ENCODE measurements at places on chromosomes 5 and 9.

- no peak for DNase-seq
Measured at GRCh38 chr5:177195307-177195952, 61.9 kb downstream of the NSD1 start.

DNA sequence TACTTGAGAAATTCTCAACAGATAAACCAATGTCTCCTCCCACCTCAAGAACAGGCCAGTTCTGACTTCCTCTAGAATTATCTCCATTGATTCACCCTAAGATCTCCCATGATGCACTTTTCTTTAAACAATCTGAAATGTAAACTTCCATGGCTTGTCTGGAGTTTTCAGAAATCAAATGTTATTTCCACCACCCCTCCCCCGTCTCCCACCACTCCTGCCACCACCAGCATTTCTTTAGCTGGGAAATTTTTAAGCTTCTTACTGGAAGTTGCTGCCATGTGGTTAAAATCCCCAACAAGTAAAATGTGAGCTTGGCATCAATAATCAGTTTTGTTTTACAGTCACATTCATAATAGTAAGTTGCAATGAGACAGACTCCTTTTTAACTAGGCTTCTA, 32.8 kb upstream of the BASP1 start:
- DNase-seq, result no peak

- no peak for DNase-seq
Measured at GRCh38 chr5:142115937-142116614, 7.5 kb downstream of the NDFIP1 start.

- no peak for DNase-seq
Measured at GRCh38 chr9:124475158-124475867, 25.1 kb downstream of the ADGRD2 start.

- DNase-seq, result no peak
Measured at GRCh38 chr5:78751872-78752271, 103.3 kb upstream of the LHFPL2 start.

GRCh38 chr9:134386951-134387831, 60.9 kb downstream of the RXRA start:
- no peak for DNase-seq

DNA sequence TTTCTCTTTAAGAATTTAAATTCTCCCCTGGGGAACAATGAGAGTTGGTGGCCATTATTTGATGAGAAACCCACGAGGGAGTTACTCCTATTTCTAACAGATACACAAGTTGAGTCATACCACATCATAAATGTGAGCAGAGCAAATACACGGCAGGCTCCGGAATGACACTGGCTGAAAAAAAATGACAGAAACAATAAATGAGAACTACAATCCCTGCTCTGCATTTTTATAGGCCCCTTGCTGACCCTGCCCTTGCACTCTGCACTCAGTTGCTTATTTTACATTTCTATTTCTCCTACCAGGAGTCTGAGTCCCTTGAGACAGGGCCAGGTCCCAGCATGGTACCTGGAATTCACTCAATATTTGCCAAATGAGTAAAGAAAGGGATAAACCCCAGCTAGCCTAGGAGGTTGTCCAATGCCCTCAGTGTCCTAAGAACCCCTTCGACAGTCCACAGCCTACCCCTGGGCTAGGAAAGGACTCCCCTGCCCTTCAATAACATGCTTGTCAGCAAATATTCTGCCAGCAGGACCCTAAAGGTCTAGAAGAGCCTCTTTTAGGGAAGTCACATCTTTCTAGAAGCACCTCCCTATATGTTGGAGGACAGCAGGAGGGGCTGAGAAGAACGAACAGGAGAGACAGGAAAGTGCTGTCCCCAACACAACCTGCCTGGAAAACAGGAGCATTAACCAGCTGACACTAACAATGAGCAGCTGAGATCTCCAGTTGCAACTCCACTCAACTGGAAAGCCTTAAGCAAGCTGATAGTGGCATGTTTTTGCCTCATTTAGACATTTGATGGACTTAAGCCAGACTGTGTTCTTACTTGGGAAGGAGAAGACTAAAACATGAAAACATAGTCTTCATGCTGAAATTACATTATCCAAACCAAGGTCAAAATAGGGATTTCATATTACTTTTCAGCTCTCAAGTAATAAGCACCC, 191.2 kb downstream of the ACTL7B start:
- no peak for DNase-seq

DNA sequence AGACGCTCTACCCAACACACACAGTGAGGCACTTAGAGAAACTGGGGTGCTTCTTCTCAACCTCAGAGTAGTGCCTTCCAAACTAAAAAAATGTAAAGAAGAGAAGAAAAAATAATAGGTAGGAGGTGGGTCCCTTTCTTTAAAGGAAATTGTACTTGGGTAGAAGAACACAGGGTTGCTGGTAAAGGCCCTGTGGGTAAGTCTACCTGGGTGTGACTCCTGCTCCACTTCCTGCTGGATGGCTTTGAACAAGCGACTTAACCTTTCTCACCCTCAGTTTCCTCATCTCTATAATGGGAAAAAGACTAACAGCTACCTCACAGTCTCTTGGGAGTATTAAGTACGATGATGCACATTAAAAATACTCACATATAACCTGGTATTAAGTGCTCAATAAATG, 32.1 kb upstream of the GLRA1 start:
- DNase-seq, result no peak

- DNase-seq, result no peak
Measured at GRCh38 chr9:69370430-69370829, 45.4 kb downstream of the ENTREP1 start.

GRCh38 chr5:32645246-32645645, 59.9 kb downstream of the SUB1 start:
- no peak for DNase-seq

GRCh38 chr5:12250454-12250853, 346.2 kb upstream of the CTNND2 start:
- no peak for DNase-seq

GRCh38 chr5:65084795-65085515, 316.2 kb downstream of the CWC27 start:
- DNase-seq, result no peak

DNA sequence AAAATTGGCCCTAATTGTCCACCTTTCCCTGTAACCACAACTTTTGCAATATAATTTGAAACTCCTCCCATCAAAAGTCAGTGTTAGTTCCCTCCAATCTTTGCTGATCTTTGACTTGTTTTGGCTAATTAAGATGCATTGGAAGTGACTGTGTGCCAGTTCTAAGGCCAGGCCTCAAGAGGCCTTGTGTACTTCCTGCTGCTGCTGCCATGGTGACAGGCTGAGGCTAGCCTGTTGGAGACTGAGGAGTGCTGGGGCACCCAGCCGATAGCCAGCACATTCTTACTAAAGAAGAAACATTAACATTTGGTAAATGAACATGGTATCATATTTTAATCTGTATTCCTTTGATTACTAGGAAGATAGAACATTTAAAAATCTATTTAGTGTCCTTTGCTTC, 86.5 kb downstream of the SREK1 start:
- no peak for DNase-seq

DNA sequence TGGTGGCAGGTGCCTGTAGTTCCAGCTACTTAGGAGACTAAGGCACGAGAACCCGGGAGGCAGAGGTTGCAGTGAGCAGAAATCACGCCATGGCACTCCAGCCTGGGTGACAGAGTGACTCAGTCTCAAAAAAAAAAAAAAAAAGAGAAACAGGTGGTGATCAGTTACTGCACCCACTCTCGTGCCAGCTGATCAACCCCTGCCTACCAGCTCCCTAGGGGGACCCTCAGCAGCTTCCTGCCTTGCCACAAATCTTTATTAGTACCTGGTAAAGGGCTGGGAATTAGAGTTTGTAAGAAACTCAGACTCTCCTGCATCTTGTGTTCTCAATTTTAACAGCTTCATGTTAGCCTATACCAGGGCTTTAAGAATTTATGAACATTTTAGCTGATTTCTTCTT, 914.9 kb downstream of the EFNA5 start:
- DNase-seq, result no peak

GRCh38 chr9:12923468-12924009, 148.7 kb downstream of the LURAP1L start:
- DNase-seq, result no peak

- no peak for DNase-seq
Measured at GRCh38 chr5:128276537-128277216, 193.1 kb downstream of the SLC12A2 start.

- no peak for DNase-seq
Measured at GRCh38 chr5:81505672-81506071, 111.7 kb upstream of the ACOT12 start.

GRCh38 chr9:89418474-89418845, 79.5 kb downstream of the SEMA4D start:
- no peak for DNase-seq

GRCh38 chr5:110754181-110754580, 15.4 kb downstream of the SLC25A46 start:
- no peak for DNase-seq

GRCh38 chr5:36685631-36686288, 79.4 kb downstream of the SLC1A3 start:
- DNase-seq, result no peak

- DNase-seq, result no peak
Measured at GRCh38 chr9:8653855-8654254, 854.3 kb upstream of the DMAC1 start.

- DNase-seq, result no peak
Measured at GRCh38 chr9:77210116-77210515, 32.8 kb downstream of the VPS13A start.

- no peak for DNase-seq
Measured at GRCh38 chr5:171725205-171725601, 60.4 kb upstream of the SMIM23 start.

GRCh38 chr5:5583832-5584231, 161.4 kb downstream of the ICE1 start:
- DNase-seq, result no peak

GRCh38 chr5:119079318-119079921, 8.5 kb downstream of the DMXL1 start:
- no peak for DNase-seq

- DNase-seq, result no peak
Measured at GRCh38 chr5:14450742-14451141, 130.8 kb upstream of the OTULINL start.

GRCh38 chr5:91777671-91778070, 394.6 kb upstream of the ARRDC3 start:
- DNase-seq, result no peak

GRCh38 chr5:43041669-43042175, 1.6 kb upstream of the ANXA2R start:
- DNase-seq, result no peak

DNA sequence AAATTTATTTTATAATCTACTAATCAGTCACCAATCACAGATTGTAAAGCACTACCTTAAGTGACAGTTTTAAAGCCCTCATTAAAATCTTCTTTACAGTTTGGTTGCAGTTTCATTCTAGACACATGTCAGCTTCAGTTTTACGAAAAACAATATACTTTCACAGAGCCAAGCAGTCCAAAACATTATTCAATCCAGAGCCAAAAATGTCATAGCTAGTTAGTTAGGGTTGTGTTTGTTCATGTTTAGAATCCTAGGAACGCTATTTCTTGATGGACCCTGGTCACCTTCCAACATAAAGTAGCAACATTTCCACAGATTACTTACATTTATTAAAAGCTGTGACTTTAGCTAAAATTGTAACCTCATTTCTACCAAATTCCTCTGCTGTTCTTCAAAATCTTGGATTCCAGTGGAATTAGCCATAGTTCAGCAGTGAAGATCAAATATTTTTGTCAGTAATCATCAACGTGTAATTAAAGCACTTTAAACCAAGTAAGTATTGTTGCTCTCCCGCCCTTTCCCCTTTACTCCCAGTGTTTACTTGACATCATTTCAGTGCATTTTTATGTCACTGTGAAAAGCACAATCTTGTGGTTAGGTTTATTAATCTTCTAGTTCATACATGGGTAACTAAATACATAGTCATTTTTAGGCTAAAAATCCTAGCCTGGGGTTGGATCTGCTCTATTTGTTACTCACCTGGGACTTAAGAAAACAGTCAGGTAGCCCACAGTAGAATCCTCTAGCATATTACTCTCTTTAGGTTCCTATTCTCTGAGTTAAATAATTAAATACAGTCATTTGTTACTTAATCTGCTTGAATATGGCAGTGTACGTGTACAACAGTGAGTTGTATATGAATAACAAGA, 74.3 kb downstream of the NIPBL start:
- no peak for DNase-seq

GRCh38 chr5:124996764-124997077, 250.3 kb upstream of the ZNF608 start:
- no peak for DNase-seq

- DNase-seq, result no peak
Measured at GRCh38 chr9:6413365-6414246, 607 bp downstream of the UHRF2 start.

GRCh38 chr5:59067956-59068656, 485.2 kb downstream of the RAB3C start:
- no peak for DNase-seq

Measured in GM18507 (cell line).